ENCODE measurements at places on chromosomes 4 and X. TPM values are rescaled to one million over a fixed set of nuclear protein-coding genes. Genes with fewer than 3 reads are reported as not detected.

DNA sequence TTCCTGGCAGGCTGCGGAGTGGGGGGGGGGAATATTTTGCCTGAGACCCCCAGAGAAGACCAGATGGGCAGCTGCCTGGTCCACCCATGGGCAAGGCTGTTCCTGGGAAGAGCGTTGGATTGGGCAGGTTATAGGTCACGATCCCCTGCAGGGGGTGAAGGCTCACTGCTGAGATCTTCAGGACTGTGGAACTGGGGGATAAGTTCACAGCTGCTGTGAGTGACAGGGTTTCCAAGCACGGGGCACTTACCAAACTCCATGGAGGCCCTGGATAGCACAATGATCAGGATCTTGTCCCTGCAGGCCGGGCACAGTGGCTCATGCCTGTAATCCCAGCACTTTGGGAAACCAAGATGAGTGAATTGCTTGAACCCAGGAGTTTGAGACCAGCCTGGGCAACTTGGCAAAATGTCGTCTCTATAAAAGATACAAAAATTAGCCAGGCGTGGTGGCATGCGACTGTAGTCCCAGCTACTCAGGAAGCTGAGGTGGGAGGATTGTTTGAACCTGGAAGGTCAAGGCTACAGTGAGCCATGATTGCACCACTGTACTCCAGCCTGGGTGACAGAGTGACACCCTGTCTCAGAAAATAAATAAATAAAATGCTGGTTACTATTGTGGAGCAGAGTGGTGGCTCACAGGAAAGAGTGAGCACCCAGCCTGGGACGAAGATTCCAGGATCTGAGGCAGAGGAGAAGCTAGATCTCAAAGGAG is 68.0 kb upstream of the HELT start:
- DNase-seq = no peak

DNA sequence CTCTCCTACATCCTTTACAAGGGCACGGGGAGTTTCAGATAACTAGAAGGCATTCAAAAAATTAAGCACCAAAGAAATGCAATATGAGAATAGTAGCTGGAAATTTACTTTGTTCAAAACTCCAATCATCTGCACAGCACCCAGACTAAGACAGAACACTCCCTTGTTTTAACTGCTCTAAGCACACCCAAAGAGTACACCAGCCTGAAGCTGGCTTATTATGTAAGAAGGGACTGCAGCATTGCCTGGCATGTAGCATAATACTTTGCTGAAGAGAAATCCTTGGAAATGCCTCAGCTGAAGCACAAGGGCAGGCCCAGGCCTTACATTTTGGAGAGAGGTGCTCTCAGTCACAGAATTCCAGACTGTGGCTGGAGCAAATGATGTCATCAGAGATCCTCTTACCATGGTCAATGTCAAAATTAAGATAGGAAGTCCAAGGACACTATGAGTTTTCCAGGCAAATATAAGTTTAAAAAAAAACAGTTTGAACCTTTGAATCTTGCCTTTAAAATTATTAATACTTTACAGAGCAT is 14.8 kb downstream of the ARHGEF6 start:
- no peak for DNase-seq

DNA sequence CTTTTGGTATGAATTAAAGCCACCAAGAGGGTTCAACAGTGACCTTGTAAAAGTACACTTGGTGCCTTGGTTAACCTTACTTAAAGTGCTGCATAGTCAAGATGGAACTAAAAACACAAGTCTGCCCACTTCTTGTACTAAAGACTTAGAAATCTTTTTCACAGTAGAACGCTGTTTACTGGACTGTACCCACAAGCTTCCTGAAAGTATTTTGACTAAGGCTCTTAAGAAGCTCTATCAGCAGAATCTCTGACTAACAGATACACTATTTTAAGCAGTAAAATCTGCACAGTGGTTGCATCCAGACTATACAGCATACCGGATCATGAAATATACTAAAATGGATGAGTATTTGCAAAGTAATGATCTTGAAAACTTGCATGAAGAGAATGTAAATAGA is 7.2 kb downstream of the RAB28 start:
- DNase-seq = no peak

DNA sequence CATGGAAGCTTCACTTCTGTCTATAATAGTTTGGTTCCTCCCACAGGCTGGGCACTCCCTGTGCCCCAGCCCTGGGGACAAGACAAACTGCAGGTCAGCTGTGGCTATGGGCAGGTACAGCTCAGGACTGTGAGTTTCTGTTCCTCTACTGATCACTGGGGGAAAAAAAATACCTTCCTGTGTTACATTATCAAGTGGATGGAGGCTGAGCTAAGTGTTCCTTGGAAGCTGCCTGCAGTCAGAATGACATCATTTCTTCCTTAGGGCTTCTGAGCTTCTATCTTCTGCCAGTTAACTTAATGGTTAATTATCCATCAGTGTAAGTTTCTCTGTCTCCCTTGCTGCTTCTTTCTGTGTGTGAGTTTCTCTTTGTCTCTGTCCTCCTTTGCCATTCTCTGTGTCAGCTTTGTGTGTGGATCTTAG is 4.6 kb downstream of the RAB33A start:
- DNase-seq = no peak

ERCC6L gene
- 1.7 TPM for polyA plus RNA-seq

ADAMTS3 gene
- 2.0 TPM for polyA plus RNA-seq

All from forelimb muscle (tissue), 1 donor.